NK-92 treated with Interleukin-12 subunit alpha and Interleukin-12 subunit beta, amount 100 ng/mL, for 24 hours (cell line): ENCODE measurements at places on chromosomes 4 and X.

DNA sequence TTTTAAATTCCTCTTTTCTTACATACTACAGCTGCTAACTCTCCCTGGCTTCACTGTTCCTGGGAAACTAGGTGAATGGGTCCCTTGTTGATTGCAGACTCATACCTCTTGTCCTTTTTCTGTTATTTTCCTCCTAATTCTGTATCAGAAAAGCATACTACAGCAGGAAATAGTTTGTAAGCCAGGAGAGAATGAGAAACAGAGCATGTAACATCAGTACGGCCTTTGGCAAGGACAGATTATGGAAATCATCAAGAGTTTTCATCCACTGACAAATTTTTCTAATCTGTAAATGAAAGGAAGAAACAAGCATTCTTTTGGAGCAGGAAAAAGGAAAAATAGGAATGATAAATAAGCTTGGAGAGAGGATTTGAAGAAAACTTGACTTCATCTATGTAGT lies 239.2 kb downstream of the ANTXR2 start:
- DNase-seq: no peak

- no peak for DNase-seq
Measured at GRCh38 chr4:88286897-88287296, 2.5 kb upstream of the PPM1K start.

DNA sequence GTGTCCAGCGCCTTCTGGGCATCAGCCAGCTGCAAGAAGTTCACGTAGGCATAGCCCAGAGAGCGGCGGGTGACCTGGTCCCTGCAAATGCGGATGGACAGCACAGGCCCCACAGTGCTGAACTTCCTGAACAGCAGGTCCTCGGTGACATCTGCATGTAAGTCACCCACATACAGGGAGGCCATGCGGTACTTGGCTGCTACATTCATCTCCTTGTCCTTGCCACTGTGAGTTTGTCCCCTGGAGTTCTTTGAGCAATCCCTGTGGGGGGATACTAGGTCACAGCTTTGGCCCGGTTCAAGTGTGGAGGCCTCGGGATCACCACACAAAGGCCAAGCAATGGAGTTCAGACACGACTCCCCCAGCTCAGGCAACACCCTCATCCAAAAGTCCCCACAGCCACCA lies 776 bp downstream of the PABPC4L start:
- DNase-seq: no peak

DNA sequence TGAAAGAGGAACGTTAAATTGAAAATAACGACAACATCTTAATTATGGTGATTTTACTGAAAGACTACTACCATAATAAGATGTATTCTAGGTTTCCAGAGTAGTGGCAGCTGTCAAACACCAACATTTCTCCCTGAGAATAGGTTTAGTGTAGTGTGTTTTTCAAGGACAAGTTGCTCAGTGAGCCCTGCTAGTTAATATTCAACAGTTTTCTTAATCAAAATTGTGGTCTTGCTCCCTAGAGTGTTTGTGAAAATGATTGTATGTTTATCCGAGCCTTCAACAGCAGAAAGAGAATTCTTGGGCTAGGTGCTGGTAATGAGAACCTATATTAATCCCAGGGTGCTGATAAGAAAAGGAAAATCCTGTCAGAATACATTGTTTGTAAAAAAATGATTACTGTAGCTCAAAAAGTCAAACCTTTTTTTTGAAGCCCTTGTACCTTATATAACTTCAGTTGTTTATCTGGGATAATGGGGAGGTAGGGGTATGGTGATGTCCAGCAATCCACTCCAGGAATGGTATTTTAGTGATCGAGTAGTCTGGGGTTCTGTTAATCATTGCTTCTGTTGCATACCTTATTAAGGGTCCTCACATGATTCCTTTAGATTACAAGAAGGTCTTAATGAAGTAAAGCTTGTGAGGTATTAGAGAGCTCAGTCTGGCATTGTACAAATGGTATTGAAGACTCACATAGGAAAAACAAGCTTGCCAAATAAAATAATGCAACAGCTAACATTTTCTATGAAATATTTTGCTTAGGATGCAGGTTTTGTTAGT lies 110.7 kb downstream of the CCSER1 start:
- no peak for DNase-seq

- DNase-seq: peak; percentile 44
Measured at GRCh38 chr4:37892641-37893040, 1.8 kb downstream of the TBC1D1 start.

- no peak for DNase-seq
Measured at GRCh38 chrX:45184211-45184610, 16.5 kb downstream of the DIPK2B start.

DNA sequence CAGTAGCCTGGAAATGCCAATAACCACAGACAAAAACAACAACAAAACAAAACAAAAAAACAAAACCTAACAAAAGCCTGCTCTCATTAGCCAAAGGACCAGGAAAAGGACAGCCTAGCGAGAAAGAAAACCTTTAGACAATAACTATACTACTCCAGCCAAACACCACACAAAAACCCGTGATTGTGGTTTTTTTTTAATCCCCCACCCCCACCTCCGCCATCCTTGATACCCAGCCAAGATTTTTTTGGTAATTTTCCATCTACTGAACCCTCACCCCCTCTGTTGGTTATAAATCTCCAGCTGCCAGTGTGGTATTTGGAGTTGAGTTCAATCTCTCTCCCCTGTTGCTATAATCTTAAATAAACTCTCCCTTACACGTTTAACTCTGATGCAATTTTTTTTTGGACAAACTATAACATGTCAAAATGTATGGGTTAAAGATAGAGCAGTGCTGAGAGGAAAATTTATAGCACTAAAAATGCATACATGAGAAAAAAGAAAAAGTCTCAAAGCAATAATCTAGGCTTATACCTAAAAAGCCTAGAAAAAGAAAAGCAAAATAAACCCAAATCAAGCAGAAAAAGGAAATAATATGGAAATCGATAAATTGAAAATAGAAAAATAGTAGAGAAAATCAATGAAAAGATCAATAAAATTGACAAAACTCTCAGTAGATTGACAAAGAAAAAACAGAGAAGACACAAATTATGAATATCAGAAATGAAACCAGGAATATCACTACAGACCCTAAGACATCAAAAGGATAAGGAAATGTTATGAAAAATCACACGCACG lies 83.7 kb downstream of the NAT8L start:
- no peak for DNase-seq

GRCh38 chr4:3041192-3042142 lies 32.9 kb downstream of the HTT-AS start:
- no peak for DNase-seq

DNA sequence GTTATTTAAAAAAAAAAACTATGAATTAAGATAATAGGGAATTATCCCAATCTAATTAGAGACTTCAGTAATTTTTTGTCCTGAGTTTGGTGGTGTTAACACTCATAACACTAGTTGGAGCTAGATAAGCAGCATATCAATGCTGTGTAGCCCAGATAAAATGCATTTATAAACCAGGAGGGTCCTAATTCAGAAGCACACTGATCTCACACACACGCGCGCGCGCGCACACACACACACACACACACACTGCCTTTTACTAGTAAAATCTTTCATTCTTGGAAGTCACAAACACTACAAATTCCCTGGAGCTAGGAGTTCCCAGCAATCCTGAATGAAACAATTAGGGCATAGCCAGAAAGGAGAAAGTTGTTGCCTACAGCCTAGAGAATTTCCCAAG lies 3.2 kb downstream of the UNC5C start:
- no peak for DNase-seq

DNA sequence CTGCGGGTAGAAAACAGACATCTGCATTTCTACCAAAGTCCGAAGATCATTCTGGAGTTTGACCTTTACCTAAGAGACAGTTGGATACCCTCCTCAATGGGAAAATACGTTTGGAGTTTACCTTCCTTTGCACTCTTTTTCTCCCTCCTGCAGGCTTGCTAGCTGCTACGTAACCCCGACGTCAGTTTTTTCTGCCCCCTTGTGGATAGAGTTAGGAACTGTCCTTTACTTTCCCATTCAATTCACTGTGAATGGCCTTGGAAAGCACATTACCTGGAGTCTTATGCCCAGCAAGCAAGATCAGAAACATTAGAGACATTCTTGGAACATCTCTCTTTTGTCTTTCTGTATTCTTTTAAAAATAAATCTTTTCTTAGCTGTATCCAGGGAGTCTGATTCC lies 250.7 kb downstream of the NAP1L3 start:
- DNase-seq: no peak

DNA sequence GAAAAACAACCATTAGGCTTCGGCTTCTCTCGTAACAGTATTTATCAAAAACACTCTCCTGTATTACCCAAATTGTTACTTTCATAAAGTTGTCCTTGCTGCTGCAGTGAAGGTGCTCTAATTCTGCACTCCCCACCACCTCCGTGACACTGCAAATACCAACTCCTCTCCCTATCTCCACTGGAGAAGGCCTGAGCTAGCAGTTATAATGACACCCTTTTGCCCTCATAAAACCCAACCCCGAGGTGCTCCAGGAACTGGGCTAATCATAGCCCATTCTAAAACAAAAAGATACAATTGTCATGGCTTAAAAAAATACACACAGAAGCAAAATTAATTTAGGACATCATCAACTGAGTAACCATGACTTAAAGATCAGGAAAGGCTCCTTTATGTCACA lies 59.2 kb downstream of the MAP7D2 start:
- DNase-seq: no peak

GRCh38 chr4:185480016-185480732 lies 8.6 kb upstream of the CCDC110 start:
- DNase-seq: no peak

- no peak for DNase-seq
Measured at GRCh38 chrX:20263474-20263873, 3.2 kb downstream of the RPS6KA3 start.

GRCh38 chr4:29309050-29309449 lies 1411.1 kb upstream of the PCDH7 start:
- DNase-seq: no peak

- DNase-seq: no peak
Measured at GRCh38 chr4:102620697-102621497, 119.7 kb downstream of the NFKB1 start.

DNA sequence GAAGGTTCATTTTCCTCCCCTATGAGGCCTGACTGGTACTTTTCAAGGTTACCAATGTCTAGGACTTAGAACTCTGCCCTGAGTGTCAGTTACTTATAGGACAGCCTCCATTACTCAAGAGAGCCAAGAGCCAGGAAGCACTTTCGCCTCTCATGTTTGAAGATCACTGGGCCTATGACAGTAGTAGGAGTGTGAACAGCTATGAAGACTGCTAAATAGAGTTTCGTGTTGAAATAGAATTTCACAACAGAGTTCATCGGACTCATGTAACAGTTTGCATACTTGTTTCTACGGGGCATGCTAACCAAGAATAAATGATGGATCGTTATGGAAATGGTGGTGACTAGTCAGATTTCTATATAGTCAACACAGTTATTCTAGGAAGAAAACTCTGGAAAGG lies 97.8 kb upstream of the GPC4 start:
- no peak for DNase-seq

GRCh38 chrX:74450803-74451449 lies 29.6 kb downstream of the SLC16A2 start:
- DNase-seq: peak; percentile 0

GRCh38 chr4:156830351-156830750 lies 141.2 kb downstream of the PDGFC start:
- no peak for DNase-seq

GRCh38 chrX:10177601-10178000 lies 20.8 kb downstream of the CLCN4 start:
- no peak for DNase-seq

DNA sequence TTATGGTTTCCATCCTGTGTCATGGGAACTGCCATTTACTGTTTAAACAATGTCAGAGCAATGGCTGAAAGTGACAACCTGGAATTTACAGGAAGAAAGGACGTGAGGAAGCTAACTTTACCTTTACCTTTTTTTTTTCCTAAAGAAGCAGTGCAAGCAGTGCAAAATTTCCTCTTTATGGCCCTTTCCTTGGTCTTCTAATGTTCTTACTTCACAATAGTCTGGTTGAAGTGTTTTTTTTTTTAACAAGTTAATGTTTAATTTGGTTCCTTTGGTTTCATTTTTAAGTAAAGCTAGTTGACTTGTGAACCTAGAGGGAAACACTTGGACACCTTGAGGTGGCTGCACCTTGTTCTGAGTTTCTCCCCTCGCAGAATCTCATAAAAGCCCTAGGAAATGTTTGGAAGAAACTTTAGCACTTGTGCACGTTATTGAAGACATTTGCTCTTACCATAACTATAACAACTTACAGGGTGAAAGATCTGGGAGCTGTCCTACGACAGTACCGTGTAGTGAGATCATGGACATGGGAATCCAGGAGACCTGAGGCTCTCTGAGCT lies 1.8 kb downstream of the SGMS2 start:
- DNase-seq: no peak

DNA sequence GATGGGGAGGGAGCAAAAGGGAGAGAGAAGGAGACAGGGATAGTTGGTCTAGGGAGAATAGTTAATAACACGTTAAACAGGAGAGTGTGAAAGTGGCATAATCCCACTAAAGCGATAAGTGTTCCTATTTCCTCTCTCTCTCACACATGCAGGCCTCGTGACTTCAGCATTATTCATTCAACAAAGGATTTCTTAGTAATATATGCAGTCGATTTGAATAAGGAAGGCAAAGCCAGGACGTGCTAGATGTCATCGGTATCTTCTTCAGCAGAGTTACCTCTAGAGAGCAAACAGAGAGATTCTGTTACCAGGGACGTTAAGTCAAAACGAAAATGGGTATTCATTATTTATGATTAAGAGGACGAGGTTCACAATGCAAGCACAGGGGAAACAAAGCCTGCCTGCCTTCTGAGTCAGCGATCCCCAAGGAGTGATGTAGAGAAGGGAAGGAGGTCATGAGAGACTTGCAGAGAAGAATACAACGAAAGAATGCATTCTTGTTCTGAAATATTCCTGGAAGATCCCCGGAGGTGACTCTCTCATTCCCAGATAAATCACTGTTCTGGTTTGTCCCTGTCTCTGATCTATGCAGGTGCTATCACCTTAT lies 1048.4 kb downstream of the NLGN4X start:
- no peak for DNase-seq

- no peak for DNase-seq
Measured at GRCh38 chr4:163493643-163494359, 689 bp upstream of the TMA16 start.

GRCh38 chrX:123720486-123720885 lies 12.4 kb downstream of the THOC2 start:
- DNase-seq: no peak

DNA sequence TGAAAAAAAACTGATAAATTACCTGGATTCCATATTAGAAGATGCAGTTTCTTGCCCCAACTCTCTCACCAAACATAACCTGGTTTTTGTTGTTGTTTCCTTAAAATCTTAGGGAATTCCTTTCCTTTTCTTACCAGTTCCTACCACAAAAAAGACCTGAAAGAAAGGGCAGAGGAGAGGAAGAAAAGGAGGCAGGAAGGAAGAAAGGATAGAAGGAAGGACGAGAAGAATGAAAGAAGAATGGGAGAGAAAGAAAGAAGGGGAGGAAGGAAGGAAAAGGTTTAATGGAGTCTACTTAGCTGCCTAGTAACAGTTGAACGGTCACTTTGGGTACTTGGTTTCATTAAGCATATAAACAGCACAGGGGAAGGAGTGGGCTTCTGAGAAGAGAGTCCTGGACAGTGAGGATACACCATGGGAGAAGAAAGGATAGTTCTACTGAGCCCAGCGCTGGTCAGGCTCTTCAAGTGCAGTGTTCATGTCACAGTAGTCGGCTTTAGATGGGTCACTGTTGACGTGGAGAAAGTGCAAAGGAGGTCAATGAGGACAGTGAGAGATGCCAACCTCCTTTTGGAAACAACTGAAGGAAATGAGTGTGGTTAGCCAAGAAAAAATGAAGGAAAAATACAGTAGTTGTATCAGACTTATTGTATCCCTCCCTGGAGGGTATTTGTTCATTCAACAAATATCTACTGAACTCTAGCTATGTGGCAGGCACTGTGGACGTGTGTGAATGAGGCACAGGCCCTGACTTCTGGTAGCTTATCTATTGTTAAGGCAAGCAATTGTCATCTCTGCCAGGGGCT lies 1.1 kb upstream of the CHIC2 start:
- no peak for DNase-seq
